HT1080 (cell line): ENCODE measurements at places on chromosomes 3 and 15.

GRCh38 chr3:156431334-156432124 is 123.4 kb downstream of the SSR3 start:
- DNase-seq: peak; percentile 22

DNA sequence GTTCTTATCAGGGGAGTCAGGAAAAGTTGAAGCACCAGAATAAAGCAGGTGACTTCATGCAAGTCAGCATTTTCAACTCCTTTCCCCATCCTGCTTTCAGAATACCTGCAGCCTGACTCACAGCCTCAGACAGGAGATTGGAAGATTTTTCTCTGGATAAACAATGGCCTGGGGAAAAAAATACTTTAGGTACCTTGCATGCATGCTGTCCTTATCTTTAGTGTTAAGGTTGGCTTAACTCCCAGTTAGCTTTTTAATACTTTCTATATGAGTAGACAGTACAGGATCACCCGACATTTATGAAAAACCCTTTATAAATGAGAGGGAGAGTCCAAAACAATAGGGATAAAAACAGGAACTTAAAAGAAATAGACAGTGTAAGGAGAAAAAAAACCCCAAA is 53.6 kb downstream of the PAK2 start:
- peak; percentile 97 for DNase-seq

DNA sequence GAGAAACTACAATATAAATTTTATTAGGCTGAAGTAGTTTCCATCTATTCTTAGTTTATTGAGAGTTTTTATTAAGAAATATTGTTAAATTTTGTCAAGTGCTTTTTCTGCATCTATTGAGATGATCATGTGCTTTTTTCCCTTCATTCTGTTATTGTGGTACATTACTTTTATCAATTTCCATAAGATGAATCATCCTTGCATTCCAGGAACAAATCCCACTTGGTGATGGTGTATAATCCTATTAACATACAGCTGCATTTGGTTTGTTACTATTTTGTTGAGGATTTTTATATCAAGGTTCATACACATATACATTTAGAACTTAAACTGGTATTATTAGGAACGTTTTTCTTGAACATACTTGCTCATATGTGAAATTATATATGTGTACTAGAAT is 199.8 kb downstream of the TBC1D5 start:
- no peak for DNase-seq

DNA sequence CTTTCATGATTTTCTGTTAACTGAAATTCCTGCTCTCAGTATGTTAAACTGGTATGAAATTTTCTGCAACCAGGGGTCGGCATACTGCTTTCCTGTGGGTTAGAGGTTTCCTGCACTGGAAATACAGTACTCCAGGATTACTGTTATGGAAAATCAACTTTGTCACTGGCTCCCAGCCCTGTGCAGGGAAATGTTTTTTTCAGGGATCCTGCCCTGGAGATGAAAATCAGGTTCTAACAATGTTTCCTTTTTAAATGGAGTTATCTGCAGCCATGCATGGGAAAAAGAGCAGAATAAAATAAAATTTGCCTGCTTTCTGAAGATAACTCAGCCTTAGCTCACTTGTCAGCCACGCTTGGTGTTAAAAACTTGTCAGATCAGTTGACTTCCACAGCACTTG is 220.4 kb downstream of the IL5RA start:
- no peak for DNase-seq

DNA sequence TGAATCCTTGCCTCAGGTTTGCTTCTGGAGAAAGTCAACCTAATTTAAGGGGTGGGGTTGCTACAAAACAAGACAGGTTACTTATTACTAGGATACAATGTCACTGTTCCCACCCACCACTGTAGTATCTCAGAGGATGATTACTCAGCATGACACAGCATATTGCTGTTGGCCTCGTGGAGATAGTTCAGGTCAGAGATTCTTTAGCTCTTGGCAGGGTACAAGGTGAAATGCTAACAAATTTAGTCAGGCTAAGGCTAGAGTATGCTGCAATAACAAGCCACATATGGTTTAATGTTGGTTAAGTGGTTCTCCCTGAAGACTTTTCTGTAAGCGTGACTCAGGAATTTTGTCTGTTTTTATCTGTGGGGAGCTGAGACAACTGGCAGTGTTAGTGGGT is 161.8 kb downstream of the EDEM1 start:
- DNase-seq: peak; percentile 25

DNA sequence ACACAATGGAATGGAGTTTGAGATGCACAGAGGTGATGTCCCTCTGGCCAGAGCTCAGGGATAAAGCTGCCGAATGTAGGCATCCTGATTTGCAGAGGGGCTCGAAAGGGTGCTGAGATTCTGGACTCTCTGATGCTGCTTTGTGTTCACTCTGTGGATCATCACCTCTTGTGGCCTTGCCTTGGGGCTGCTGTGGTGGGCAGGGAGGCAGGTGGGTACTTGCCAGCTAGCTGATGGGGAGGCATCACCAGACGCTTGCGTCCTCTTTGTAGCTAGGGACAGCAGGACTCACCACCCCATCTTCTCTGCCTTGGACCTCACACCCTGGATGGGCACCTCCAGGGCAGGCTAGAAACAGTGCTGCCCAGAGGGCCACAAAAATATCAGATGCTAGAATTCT is 14.6 kb upstream of the RASGRF1 start:
- no peak for DNase-seq
